Activated naive CD4-positive, alpha-beta T cell treated with anti-CD3 and anti-CD28 coated beads, Interleukin-2, amount 50 U/mL, for 72 hours (primary cell): ENCODE measurements at places on chromosomes 7 and 10.

- no peak for DNase-seq
Observed at GRCh38 chr7:113267271-113267670, 148.9 kb upstream of the SMIM30 start.

- no peak for DNase-seq
Observed at GRCh38 chr7:151626422-151627115, 106.9 kb upstream of the RHEB start.

- no peak for DNase-seq
Observed at GRCh38 chr10:62820586-62820985, 4.4 kb upstream of the EGR2 start.

- DNase-seq: no peak
Observed at GRCh38 chr10:16519250-16519907, 2.3 kb downstream of the C1QL3 start.

- no peak for DNase-seq
Observed at GRCh38 chr7:27835376-27835775, 95.4 kb downstream of the TAX1BP1 start.

DNA sequence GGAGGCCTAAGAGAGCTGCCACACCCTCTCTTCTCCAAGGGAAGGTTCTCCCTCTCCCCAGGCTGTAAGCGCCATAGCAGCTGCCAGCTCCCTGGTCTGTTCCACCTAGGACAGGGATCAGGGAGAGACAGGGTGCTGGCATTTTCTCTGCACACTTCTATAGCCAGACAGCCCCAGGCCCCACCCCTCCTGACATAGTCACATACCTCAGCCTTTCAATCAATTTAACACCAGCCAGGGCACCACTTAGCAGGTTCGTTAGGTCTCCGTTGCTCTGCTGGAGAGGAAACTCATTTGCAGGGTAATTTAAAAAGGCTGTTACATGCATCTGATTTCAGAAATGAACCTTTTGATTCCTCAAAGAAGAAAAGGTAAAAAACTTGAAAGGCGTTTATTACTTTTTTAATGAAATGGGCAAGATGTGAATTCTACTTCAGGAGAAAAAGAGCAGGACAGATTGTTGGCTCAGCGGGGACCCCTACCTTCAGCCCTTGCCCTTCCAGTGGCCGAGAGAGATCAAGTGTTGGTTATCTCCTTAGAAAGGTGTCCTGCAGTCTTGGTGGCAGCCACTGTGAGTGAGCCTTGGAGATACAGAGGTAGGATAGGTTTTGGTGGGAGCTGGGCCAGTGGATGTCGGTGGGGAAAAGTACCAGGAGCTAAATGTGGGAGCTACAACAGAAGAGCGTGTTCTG, 180.5 kb upstream of the GALNT17 start:
- no peak for DNase-seq

DNA sequence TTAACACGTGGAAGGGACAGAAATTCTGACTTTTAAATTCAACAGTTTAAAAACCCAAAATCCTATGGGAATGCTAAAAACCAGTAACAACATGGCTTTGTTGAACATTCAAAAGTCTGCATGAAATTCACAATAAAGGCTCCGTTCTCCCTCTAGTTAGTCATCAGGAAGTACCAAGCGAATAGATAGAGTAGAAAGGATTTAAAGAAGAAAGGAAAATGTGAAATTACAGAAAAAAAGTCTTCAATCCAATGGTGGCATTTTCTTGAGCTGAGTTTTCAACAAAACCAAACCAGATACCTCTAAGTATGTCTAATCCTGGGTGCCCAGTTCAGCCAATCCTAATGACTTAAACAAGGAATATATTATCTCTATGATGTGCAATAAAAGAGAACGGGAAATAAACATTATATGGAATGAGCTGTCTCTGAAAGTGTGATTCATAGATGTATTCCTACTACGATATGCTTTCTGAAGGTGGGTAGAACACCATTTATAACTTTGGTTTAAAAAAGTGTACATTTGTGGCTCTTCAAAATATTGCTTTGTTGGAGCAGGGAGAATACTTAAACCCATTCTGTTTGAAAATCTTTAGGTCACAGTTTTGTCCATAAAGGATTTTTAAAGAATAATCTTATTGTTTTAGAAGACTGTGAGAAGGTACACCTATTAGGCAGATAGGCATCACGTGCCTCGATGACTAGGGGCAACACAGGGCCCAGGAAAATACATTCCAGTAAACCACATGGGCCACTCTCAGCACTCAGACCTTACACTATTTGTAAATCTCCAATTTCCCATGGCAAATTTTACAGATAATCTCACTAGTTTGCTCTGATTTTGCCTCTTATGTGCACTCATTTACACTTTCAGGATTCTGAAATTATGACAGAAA, 87.7 kb downstream of the CUBN start:
- DNase-seq: no peak

GRCh38 chr7:40808378-40808942, 673.7 kb downstream of the SUGCT start:
- DNase-seq: no peak

DNA sequence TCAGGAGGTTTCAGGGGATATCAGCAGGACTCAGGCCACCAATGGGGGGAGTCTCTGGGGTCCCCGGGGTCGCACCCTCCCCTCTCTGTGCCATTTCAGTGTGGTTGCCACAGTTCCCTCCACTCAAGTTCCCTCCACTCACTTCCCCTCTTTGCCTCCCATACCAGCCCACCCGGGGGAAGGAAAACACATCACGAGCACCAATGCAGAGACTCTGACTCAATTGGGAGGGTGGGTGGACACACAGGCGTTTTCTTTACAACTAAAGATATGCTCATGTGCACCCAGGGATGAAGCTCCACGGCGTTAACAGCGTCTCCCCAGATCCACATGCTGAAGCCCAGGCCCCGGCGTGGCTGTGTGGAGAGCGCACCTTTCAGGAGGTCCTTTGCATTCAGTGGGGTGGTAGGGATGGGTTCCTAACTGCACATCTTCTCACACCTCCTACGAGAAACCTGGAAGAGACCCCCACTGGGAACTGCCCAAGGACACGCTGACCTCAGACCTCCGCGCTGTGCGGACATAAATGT, 254.1 kb downstream of the ZMYND11 start:
- no peak for DNase-seq

DNA sequence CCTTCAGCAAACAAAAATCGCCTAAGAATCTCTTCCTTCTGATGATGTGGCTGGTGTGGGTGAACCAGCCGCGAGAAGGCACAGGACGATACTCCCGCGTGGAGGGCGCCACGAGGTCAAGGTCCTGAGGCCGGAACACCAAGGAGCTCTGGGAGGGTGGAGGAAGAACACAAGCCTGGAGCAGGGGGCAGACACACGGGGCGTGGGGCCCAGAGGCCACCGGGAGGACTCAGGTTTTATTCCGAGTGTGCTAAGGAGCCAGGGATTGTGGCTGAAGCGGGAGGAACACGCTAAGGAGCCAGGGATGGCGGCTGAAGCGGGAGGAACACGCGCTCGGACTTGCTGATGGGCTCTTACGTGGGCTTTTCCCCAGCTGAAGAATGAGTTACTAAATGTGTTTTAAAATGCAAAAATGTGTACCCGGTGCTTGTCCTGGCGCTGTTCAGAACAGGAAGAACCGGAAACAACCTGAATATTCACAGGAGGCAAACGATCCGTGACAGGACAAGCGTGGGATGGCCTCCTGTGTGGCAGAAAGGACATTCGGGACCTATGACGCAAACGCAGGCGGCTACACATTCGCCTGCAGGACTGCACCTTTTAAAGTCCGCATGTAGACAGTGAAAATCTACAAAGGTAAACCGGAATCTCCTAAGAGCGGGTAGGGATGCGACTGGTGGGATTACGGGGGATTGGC, 64.0 kb downstream of the MAD1L1 start:
- DNase-seq: no peak

- DNase-seq: no peak
Observed at GRCh38 chr7:3399858-3400257, 98.8 kb downstream of the SDK1 start.

- DNase-seq: no peak
Observed at GRCh38 chr7:131745390-131746248, 189.2 kb upstream of the PODXL start.
